ENCODE measurements at places on chromosomes 7 and 10.

- DNase-seq = no peak
These were observed 91.0 kb upstream of the LRRTM3 start for GRCh38 chr10:66834802-66835201.

- DNase-seq = no peak
These were observed 35.5 kb downstream of the PPP1R3C start for GRCh38 chr10:91597197-91597881.

GRCh38 chr10:101839002-101839401, 4.6 kb downstream of the KCNIP2 start:
- DNase-seq = no peak

- no peak for DNase-seq
These were observed 50.0 kb downstream of the NKX6-2 start for GRCh38 chr10:132735923-132736391.

DNA sequence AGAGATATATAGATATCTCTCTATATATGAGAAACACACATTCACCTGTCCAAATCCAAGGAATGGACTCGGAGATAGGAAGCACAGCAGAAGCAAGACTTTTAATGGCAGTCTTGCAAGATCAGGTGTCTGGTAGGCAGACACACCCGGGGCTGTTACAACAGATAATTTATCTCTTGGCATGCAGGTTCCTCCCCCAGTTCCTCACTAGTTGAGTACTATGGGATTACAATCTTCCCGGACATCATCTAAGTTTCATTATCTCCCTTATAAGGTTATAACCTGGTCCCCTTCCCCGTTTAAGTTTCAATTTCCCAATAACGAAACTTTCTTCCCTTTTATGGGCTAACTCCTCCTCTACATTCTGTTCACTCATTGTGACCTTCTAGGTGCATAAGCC, 399.3 kb downstream of the PPP1R3A start:
- DNase-seq = no peak

DNA sequence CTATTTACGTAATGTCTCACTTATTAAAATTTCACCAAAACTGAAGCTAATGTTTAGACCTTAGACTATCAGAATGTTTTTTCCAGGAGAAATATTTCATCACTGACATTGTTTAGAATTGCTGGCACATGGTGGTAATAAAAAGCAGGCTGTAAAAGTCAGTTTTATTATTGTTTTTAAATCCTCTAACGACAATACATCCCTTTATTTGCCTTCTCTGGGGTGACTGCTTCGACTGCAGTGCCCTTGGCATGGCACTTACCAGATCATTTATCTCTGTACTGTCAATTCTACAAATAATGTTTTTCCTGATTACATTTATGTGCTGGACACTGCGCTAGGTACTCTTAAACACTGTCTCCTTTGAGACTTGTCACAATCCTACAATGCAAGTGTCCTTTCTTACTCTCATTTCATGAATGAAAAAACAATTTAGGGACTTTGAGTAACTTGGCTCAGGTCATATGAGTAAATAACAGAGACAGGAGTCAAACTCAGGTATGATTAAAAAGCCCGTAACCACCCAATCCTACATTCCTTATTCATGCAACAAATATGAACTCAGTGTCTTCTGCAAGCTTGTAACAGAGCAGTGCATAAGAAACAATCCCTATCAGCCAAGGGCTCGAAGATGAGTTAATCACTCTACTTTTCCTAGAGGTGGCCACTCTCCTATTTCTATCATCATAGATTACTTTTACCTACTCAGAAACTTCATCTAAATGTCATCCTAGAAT, 5.6 kb upstream of the ING3 start:
- DNase-seq = peak; percentile 9

DNA sequence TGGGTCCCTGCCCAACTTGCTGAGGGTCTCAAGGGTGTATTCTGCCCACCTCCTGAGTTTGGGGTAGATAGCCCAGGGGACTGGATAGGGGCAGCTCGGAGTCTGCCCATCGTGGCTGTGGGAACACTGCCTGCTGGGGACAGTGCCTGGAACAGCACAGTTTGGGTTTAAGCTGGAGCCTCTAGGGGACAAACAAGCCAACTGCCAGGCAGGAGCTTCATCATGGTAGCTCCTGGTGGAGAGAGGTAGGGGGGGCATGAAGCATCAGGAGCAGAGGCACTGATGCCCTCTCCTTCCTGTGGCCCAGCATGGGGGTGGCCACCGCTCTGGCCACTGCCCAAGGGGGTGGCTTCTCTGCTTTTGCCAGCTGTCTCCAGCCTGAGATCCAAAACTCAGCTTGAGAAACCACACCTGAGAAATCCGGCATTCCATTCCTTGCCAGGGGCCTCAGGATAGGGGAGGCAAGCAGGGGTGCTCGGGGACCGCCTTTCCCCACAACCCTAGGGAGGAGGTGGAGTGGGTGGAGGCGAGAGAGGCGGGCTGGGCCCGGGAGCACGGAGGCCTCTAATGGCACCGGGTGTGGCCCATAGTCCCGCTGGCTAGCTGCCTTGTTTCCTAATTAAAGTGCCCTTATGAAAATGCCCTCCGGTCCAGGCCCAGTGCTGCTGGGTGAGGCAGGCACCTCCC, 47.6 kb downstream of the UNC5B start:
- no peak for DNase-seq

DNA sequence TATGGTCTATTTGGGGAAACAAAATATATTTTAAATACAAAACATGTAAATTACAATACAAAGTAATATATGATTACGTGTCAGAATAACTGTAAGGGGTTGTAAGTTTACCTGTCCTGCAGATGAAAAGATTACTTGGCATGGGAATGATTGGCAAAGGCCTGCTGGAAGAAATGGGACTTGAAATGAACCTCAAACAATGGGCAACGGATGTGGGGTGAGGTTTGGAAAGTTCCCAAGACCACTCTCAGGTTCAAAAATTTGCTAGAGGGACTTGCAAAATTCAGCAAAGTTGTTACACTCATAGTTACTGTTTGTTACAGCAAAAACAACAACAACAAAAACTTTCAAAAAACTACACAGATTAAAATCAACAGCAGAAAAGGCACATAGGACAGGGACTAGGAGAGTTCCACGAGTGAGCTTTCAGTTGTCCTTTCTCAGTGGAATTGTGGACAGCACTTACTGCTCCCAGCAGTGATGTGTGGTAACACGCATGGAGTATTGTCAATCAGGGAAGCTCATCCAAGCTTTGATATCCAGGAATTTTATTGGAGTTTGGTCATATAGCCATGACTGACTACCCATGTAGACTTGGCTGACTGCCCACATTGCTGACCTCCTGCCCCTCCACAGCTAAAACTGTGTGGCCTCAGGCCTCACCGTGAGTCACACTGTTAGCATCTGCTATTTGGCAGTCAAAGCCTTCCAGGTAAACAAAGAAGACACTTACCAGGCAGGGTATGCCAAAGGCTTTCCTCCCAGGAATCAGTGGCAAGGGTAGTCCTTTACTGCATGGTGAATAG, 43.8 kb downstream of the EXOC6 start:
- no peak for DNase-seq

- no peak for DNase-seq
These were observed 43.0 kb downstream of the NT5C2 start for GRCh38 chr10:103149991-103150622.
